ENCODE measurements at places on chromosomes 3 and 15.

DNA sequence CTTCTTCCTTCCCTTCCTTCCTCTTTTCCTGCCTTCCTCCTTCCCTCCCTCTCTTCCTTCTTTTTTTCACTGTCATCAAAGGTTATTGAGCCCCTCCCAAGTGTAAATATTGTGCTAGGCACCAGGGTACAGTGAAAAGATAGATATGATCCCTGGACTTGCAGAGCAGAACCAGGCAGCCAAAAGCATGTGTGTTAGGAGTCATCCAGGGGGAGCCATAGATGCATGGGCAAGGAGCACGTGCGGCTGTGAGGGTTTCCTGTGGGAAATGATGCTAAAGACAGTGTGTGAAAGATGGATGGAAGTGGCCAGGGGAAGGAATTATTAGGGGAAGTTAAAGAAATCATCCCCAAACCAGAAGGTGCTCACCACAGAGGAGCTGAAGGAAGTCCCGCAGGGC lies 65.2 kb downstream of the NR2F2 start:
- no peak for DNase-seq

DNA sequence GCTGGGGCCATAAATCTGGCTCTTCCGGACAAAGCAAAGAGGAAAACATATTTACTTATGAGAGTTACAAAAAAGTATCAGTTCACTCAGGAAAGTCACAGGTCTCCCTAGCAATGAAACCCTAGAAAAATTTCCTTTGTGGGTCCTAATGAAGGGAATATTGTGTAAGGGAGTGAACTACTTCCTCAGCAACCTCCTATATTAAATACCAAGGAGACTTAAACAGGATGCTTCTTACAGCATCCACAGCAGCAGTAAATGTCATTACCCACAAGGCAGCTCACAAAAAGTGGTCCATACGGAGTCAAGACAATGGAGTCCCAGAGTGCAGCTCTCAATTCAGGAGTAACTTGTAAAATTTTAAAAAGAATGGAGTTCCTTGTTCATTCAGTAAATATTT lies 14.9 kb upstream of the SLC24A5 start:
- no peak for DNase-seq

DNA sequence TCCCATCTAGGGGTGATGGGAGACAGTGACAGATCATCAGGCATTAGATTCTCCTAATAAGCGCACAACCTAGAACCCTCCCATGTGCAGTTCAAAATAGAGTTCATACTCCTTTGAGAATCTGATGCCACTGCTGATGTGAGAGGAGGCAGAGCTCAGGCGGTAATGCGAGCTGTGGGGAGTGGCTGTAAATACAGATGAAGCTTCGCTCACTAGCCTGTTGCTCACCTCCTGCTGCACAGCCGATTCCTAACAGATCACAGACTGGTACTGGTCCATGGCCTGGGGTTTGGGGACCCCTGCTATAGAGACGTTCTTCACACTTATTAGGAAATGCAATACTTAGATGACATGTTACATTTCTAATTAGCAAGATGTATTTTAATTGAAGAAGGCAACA lies 154.4 kb downstream of the CBLB start:
- DNase-seq, result no peak

DNA sequence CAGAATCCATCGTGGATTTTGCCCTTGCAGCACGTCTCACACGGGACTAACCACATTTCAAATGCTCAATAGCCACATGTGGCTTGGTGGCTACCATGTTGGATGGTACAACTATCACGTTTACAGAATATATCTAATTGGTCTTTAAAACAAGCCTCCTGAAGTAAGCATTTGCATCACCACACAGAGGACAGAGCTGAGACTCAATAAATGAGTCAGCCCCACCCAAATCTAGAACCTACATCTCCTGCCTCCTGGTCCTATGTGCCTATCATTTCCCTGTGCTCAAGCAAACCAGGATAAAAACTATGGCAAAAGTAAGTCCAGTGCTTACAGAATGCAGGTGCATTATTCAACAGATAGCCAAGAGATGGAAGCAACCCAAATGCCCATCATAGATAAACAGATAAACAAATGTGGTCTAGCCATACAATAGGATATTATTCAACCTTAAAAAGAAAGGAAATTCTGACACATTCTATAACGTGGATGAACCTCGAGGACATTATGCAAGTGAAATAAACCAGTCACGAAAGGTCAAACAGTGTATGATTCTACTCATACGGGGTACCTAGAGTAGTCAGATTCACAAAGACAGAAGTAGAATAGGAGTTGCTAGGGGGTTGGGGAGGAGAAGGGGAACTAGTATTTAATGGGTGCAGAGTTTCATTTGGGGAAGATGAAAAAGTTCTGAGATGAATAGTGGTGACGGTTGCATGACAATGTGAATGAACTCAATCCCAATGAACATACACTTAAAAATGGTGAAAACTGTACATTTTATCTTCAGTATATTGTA lies 43.9 kb downstream of the SRGAP3 start:
- DNase-seq, result no peak

DNA sequence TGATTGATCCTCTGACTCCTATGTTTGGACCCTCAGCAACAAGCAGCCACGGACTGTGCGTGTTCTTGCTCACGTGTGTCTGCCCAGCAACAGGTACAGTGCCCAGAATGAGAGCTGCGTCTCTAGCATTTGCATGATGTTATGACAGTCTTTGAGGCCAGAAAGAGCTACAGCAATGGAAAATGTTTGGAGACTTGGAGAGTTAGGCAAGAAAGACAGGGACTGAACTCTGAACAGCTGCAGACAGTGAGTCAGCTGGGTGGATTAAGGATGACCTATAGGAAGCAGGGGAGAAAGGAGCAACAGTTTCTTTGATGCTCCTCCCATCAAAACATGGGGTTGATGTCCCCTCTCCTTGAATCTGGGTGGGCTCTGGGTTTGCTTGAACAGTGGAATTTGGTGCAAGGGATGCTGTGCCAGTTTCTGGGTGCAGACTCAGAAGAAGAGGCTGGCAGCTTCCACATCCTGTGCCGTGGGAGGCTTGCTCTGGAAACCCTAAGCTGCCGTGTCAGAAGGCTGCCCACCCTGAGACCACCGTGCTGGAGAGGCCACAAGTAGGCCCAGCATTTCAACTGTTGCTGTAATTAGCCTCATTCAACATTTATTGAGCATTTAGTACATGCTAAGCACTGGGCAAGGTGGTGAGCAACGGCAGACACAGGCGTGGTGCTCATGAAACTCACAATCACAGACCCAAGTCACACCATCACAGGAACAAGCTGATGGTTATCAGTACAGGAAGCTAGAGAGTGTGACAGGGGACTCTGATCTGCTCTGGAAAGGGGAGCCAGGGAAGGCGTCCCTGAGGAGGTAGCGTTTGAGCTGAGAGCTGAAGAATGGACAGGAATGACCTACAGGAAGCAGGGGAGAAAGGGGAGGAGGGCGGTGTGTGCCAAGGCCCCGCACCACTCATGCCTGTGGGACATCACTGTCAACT lies 21.7 kb downstream of the CCR9 start:
- DNase-seq, result no peak

DNA sequence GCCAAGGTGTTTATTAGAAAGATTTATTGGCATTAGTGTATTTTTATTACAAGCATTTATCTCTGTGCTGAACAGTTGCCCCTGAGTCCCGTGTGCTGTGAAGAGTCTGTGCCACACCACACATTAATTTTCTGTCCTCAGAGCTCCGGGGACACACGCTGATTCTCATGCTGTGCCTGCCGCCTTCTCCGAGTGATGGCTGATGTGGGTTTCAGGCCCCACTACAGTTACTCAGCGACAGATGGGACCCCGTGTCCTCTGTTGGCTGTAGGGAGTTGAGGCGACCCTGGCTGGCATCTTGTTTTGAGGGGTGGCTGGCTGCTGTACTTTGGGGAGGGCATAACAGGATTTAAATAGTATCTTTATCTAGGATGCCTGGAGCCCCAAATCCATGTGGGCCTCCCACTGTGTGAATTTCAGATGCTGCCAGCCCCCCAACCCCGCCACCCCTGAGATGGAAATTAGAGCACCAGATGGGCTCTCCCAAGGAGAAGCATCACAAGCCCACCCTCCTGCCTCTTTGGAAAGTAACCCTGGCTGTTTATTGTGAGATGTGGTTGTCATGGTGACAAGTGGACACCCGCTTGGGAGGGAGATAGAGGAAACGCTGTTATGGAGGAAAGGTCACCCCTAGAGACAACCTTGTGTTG lies 185.6 kb downstream of the APBA2 start:
- DNase-seq, result no peak

GRCh38 chr3:151615464-151615863 lies 118.3 kb upstream of the AADACL2 start:
- DNase-seq, result no peak

- DNase-seq, result no peak
Observed at GRCh38 chr3:167909504-167909896, 174.0 kb downstream of the SERPINI1 start.

GRCh38 chr3:193865896-193866480 lies 270.0 kb upstream of the HES1 start:
- DNase-seq, result no peak

DNA sequence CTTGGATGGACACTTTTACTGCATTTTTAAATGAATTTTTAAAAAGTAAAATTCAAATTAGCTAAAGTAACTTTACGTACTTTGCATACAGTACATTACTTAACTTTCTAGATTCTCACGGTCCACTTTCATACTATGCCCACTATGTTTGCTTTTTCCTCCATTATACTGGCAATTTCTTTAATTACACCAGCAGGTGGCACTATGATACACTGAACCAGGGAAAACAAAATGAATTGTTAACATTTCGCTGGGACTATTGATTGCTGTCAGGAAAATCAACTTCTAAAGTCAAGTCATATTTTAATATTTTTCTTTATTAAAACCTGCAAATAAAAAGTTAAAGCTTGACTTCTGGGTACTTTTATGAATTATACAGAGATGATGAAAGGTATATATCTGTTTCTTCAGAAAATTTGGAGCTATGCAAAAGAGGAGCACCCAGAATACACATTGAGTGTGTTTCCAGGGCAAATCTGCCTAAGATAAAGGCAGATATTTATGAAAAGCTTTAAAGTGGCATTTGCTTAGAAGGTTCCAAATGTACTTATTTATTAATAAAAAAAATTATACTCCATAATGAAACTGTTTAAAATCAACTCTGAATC lies 21.8 kb upstream of the POU1F1 start:
- peak; percentile 14 for DNase-seq

DNA sequence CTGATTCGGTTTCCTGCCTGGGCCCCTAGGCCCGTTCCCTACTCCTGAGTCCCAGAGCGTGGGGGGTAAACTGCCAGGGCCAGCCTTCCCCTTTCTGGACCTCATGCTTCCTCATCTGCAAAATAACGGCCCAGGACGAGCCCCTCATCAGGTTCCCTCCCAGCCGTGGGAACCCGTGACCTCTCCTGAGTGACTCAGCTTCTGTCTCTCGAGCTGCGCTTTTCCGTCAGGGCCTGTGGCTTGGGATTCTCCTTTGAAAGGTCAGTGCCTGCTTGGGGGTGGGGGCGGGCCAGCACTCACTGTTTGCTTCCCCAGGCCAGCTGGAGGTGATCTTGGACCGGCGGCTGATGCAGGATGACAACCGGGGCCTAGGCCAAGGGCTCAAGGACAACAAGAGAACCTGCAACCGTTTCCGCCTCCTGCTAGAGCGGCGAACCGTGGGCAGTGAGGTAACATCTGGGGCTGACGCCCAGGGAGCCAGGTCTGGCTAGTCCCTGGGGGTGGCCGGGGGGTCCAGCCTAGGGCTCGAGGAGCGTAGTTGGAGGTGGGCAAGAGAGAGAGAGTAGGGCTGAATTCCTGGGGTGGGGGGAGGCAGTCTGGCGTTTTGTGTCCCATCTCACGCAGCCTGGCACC lies 12.8 kb downstream of the MAN2A2 start:
- peak; percentile 47 for DNase-seq

GRCh38 chr3:60588806-60589205 lies 662.4 kb downstream of the FHIT start:
- no peak for DNase-seq

All from GF-D8 (cell line).